Motor neuron (in vitro differentiated cells): ENCODE measurements at places on chromosomes 7 and 10.

GRCh38 chr10:118504467-118505205, 90.8 kb downstream of the PRLHR start:
- peak; percentile 50 for ATAC-seq

DNA sequence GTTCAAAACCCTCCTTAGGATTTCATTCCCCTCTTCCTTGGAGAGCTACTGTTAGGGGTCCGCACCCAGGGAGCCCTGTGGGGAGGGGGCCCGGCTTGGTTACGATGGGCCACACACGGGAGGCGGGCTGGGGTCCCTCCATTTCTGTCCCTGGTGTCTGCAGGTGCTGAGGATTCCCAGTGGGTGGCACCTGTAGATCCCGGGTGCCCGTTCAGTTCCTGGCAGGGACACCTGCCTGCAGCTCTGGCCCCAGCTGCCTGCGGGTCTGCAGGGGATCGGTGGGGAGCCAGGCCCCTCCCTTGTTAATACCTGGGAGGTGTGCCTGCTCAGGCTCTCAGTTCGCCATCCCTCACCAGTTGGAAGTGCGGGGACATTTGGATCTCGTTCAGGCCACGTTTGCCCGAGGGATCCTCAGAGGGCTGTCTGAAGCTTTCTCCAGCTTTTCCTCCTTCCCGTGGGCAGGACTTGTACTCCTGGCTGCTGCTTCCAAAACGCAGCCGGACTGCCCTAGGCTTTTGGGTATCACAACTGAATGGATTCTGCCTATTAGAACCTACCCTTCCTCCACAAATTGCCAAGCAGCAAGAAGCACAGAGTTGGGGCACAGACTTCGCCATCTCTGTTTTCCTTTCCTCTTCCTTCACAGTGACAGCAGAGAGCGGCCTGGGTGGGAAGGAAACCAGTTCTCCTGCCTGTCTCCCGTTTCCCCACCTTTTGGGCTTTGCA, 22.3 kb upstream of the IL15RA start:
- ATAC-seq = no peak

- ATAC-seq = no peak
These were observed 187.4 kb upstream of the GDF10 start for GRCh38 chr10:47112612-47113011.

DNA sequence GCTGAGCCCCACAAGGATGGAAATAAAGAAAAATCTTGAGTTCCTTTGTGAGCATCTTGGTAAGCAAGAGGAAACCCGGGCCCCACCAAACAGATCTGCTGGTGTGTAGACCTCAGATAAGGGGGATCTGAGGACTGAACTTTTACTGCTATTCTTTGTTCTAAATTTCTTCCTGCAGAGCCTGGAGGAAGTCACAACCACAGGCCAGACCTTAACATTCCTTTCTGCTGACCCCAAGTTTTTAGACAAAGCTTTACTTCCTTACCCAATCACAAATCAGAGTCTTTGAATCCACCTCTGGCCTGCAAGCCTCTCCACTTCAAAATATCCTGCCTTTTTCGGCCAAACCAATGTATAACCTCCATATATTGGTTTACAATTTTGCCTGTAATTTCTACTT, 352.6 kb upstream of the AUTS2 start:
- no peak for ATAC-seq

- peak; percentile 98 for ATAC-seq
These were observed 275.2 kb downstream of the LRRTM3 start for GRCh38 chr10:67200913-67201564.

GRCh38 chr10:24118246-24118645, 90.7 kb upstream of the KIAA1217 start:
- ATAC-seq = peak; percentile 44

DNA sequence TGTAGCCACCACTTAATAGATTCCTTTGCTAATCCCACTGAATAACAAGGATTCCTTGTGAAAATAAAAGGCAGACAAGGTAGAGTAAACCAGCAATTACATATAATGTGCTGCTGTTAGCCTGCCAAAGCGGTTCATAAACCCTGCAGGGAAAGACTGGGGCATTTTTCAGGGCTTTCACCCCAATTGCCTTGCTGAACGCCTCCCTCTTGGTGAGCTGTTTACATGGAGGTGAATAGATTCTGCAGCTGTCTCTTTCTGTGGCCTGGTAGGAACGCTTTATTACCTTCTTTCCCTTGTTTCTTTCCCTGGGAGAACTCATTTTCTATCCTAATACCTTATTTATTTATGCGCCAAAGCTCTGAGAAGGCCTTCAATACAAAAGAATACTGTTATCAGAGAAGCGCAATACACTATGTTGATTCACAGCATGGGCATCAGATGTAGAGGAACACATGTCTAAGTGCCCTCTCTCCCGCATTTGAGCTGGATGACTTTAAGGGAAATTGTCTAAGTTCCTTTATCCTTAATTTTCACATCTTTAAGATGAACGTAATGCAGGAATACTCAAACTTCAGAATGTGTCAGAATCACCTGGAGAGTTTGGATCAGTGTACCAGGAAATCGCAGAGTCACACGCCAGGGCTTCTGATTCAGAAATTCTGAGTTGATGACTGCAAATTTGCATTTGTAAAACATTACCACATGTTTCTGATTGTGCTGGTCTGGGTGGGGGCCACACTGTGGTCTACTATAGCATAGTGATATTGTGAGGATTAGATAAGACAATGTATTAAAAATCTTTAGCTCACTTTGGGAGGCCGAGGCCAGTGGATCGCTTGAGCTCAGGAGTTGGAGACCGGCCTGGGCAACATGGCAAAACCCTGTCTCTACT, 1203.8 kb downstream of the SORCS3 start:
- ATAC-seq = peak; percentile 62

GRCh38 chr10:93352638-93353383, 129.3 kb downstream of the MYOF start:
- no peak for ATAC-seq

DNA sequence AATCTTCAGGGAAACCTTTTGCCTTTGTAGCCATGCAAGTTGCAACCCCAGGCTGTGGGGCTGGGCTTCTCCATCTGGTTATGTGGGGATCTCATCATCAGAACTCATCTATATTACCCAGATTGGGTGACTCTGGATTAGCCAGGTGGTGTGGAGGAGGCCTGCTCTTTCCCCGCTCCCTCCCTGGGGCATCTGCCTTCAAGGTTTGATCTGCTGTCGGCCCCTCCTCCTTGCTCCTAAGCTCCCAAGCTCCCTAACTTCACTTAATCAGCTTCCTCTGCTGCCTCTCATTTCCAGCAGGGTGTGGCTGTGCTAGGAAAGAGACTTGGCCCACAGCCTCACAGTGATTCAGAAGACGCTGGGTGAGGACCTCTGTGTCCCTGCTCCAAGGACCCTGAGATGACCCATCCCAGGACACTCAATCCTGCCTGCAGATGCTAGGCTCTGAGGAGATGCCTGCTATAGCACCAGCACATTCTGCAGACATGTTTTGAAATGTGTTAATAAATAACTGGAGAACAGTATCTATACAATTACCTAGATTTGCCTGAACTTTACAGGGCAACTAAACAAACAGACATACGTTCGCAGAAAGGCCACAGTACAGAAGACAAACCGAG, 392.1 kb upstream of the PODXL start:
- peak; percentile 33 for ATAC-seq

DNA sequence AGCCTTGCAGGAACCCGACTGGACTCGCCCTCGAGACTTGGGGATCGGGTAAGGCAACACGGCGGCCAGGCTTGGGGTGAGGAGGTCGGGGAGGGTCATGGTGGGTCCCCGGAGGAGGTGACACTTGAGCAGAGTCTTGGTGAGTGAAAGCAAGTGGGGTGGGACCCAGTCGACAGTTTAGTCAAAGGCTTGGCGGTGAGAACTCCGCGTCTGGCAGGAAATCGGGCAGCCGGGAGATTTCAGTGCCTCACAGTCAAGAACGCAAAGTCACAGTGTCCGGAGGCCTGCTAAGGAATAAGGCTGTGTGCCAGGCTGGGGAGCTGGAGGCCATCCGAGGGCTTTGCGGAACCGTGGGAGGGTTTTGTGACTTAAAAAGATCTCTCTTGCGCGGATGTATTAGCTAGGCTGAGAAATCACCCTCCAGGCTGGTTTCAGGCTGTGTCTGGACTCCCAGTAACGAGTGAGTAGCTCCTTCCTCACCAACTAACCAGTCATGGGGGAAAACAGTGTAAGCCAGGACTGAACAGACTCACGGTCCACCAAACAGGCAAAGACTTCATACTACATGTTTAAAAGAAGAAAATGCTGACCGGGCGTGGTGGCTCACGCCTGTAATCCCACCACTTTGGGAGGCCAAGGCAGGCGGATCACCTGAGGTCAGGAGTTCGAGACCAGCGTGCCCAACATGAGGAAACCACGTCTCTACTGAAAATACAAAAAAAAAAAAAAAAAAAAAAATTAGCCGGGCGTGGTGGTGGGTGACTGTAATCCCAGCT, 613 bp downstream of the AP5Z1 start:
- no peak for ATAC-seq
